ENCODE measurements at places on chromosomes 12 and 14.

GRCh38 chr14:76955575-76956315, 72.8 kb downstream of the IRF2BPL start:
- DNase-seq, result peak; percentile 96

- no peak for DNase-seq
Measured at GRCh38 chr14:81177225-81177624, 43.5 kb downstream of the GTF2A1 start.

DNA sequence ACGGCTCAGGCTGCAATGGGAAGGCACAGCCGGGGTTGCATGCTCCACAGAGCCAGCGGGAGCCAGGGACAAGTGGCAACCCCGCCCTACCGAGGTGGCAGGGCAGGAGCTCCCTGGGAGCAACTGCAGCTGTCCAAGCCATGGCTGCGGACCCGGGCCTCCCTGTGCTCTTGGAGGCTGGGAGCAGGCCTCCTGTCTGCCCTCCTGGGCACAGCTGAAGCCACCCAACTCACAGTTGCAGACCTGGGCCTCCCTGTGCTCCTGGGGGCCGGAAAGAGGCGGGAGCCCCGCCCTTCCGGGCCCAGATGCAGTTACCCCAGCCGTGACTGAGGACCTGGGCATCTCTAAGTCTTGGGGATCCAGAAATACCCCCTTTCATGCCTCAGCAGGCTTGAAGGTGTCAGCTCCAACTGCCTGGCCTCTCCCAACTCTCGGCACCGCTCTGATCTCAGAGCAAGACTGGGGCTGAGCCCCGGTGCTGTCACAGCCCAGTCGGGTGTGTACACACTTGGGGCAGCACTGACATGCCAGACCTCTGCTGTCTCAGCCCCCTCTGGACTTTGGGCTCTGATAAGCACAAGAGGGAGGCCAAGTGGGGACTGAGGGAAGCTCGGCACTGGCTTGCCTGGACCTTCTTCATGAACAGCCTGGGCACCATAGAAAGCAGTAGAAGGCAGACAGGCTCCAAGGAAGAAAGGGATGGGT, 7.5 kb upstream of the RASSF9 start:
- DNase-seq, result no peak

GRCh38 chr12:104126548-104126947, 11.5 kb downstream of the NFYB start:
- no peak for DNase-seq

- DNase-seq, result no peak
Measured at GRCh38 chr14:62501021-62501750, 544.1 kb downstream of the KCNH5 start.

DNA sequence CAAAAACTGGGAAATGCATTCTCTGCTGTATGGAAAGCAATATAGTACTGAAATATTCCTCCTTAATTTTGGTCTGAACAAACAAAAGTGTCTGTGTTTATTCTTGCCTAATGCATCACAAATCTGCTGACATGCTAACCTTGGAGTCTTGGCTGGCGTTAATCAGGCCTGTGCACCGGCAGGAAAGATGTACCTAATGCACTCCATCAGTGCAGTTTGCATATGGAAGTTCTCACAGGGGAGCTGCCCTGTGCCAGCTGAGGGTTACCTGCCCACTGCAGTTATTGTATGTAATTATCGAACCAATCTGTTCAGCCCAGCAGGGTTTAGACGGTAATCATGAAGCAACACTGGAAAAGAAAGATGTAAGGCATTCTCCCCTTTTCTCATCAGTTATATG, 76.9 kb downstream of the VRK1 start:
- DNase-seq, result peak; percentile 98

DNA sequence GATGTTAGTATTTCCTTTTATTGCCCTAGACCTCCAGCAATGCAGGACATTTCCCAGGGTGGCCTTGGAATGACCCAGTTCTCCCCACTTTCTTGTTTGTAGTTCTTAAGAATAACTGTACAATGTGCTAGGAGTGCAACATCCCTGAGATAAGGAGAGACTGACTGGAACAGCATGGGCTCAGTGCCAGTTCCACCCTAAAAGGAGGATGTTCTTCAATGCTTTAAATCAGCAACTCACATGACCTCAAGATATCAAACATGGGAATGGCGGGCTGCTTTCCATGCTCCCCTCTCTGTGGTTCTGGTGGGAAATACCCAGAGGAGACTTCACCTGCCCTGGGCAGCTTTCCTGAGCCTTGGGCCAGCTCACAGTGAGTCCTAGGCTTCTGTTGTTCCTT, 766.9 kb upstream of the FBXO33 start:
- DNase-seq, result no peak

DNA sequence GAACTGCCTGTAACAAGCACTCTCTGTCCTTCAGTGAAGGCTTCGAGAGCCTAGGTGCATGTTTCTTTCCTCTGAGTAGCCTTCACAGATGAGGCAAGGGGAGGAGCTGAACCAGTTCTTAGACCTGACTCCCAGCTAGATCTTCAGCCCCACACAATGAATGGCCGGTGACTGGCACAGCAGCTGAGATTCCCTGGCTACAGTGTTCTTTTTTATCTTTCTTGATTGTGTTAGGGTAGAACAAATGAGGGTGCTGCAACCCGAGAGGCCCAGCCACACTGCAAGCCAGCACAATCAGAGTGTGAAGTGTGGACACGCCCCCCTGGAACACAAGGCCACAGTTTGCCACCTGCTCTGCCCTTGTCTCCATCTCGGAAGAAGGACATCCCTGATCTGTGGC, 19.1 kb upstream of the COL2A1 start:
- peak; percentile 90 for DNase-seq

- DNase-seq, result peak; percentile 76
Measured at GRCh38 chr12:54404061-54405004, 14.7 kb downstream of the ITGA5 start.

DNA sequence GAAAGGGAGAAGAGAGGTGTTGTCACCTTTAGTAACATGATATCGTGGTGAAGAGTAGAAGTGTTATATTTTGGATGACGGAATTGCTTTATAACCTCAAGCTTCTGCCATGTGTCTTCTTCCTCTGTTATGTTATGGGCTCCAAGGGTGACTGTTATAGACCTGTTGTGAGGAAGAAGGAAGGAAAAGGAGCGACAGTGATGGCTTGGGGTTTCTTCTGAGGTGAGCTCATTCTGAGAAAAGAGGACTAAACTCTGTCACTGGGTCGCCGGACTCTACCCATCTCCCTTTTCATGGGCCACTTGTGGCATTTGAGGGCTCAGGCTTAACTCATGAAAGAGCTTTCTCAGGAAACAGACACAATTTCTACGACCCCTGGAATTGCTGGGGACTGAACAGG, 1.6 kb downstream of the CMA1 start:
- DNase-seq, result no peak

GRCh38 chr12:57603815-57604453, 690 bp upstream of the DTX3 start:
- peak; percentile 38 for DNase-seq

DNA sequence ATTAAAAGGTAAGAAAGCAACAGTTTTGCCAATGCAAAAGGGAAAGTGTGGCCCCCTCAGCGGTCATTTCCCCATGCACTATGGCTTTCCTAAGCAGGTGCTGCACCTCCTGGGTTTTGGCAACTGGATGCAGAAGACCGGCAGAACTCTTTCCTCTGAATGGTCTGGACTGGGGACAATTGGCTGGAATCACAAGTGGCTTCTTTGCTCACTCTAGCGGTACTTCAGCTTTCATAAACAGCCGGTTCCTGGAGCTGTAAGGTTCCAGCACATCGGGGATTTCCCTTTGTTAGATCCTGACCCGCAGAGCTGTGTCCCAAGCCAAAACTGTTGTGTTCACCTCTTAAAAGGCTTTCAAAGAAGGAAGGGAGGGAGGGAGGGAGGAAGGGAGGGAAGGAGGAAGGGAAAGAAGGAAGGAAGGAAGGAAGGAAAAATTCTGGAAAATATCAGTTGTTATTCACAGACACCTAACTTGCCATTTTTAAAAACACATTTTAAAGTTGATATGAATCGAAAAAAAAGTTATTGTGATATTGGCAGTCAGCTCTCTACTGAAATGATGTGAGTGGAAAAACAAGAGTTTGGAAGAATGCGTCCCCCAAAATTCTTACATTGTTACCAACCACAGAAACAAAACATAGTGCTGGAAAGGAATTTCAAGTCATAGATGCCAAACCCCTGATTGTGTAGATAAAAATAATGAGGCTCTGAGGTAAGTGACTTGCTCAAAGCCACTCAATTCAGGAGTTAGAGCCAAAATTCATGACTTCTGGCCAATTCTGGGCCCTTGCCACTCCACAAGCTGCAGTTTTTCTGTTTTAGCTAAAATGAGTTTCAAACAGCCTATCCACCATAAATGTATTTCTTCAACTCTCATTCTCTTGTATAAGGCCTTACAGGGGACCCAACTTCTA, 220.6 kb upstream of the HMGA2 start:
- no peak for DNase-seq

DNA sequence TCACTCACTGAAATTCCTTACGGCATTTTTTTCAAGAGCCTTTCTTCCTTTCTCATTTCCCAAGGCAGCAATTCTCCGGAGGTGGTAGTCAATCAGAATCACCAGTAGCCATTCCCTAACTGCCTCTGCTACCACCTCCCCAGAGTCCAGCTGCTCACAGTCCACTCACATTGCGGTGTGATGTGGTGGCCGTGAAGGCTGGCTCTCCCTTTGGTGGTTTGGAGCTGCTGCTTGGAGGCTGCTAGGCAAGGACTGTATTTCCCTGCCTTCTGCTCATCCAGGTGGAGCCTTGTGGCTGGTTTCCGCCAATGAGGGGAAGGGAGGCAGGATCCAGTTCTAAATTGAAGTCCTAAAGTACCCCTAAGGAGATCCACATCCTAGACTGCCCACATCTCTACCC, 222.0 kb downstream of the ANO2 start:
- DNase-seq, result no peak

GRCh38 chr14:101227611-101228594, 324.4 kb upstream of the RTL1 start:
- no peak for DNase-seq

GRCh38 chr12:5154091-5154490, 110.4 kb downstream of the KCNA5 start:
- peak; percentile 29 for DNase-seq

- peak; percentile 12 for DNase-seq
Measured at GRCh38 chr14:68124979-68125731, 305.6 kb downstream of the RAD51B start.

- no peak for DNase-seq
Measured at GRCh38 chr12:3250034-3250433, 172.9 kb downstream of the TSPAN9 start.

GRCh38 chr12:51307655-51308593, 16.1 kb downstream of the BIN2 start:
- no peak for DNase-seq

GRCh38 chr12:592024-592505, 71.2 kb downstream of the NINJ2 start:
- no peak for DNase-seq

DNA sequence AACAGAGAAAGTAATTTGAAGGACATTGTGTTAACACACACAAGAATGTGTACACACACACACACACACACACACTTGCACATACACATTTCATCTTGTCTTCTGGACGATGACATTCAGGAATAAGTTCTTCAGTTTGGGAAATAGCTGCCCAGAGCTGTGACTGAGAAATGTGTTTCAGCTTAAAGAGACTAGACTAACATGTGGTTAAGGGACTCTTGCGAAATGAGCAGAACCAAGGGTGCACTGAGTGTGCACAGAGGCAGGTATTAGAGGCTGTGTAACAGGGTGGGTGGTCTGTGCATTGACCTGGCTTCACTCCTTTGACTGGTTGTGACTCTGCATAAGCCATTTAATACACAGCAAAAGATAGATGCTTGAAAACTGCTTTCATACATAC, 29.4 kb upstream of the KCNA5 start:
- no peak for DNase-seq

DNA sequence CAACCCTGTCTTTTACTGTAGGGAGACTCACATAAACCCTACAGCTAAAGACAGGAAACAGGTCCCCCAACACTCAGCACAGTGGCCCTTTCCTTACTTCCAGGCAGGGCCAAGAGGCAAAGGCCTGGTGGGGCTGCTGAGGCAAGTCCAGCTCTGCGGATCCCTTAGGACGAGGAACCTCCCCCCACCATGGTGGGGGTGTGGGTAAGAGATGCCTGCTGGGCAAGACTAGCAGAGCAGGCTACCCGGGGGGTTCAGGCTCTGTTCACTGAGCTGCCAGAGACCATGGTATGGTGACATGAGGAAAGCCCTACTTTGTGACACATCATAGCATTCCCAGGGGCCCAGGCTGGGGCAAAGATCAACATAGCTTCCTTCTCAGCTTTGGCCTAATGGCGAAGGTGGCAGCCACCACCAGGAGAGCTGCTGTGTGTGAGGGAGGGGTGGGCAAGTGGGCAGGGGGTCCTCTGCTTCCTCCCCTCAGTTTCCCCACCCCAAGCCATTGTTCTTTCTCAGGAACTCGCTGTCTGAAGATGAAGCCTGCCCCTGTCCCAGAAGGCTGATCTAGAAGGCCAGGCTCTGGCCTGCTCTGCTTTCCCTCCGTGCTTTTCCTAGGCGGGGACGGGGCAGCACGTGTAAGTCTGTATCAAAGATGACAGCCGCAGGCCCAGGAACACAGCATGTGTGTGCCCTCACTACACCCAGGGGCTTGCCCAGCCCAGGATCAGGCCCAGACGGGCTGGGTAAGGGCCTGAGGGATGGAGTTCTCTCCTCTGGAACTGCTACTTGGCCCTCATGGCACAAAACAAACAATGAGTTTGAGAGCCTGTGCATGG, 10.1 kb upstream of the TINF2 start:
- no peak for DNase-seq

DNA sequence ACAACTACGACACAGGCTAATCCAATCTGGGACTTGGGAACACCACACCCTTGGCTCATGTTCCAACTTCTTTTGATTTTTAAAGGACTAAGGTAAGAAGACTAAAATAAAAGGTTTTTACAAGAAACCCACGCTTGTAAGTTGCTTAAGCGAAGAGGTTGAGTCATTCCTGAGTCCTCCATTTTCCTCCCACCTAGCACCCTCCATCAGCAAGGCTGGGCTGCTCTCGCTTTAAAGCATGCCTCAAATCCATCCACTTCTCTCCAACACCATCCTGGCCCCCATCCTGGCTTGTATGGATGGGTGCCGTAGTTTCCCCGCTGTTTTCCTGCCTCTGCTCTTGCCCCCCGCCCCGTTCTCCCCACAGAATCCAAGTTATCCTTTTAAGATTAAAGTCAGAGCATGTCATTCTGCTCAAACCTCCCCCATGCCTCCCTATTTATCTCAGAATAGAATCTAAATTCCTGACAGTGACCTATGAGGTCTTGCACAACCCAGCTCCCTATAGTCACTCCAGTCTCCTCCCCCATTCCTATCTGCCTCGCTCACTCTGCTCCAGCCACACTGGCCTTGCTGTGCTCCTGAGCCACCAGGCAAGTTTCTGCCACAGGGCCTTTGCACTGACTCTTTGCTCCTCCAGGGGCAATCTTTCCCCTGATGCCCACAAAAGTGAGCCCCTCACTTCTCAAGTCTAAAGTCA, 34.5 kb downstream of the SCARB1 start:
- no peak for DNase-seq

- DNase-seq, result peak; percentile 90
Measured at GRCh38 chr12:14403711-14404196, 38.3 kb downstream of the ATF7IP start.

GRCh38 chr12:58732894-58733293, 187.4 kb downstream of the LRIG3 start:
- no peak for DNase-seq

Data from NCI-H69 (cell line).